ENCODE measurements at places on chromosomes 4 and X.
A peak's percentile ranks its signal among the peaks of the same experiment; 100 is the strongest.

DNA sequence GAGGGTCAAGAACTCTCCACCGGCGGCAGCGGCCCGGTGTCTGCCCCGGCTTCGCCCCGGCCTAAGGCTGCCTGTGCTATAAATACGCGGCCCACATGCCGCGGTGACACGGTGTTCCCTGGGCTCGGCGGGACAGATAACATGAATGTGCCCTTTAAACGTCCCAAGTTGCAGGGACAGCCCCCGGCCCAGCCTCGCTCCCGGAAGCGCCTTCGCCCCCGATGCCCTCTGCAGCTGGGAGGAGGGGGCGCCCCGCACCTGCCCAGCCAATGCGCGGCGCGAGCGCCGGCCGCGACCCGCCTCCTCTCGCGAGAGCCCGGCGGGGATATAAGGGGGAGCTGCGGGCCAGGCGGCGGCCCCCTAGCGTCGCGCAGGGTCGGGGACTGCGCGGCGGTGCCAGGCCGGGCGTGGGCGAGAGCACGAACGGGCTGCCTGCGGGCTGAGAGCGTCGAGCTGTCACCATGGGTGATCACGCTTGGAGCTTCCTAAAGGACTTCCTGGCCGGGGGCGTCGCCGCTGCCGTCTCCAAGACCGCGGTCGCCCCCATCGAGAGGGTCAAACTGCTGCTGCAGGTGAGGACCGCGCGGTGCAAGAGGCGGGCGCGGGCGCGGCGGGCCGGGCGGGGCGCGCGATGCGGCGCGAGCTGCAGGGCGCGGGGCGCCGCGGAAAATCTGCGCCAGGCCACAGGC, at the start of gene SLC25A4:
Gene SLC25A4, plus strand, starts transcription at position 355 of the 689 bp plus-strand sequence. Its CDS starts 107 bp downstream, at position 462.
- peak; percentile 90 for DNase-seq

DNA sequence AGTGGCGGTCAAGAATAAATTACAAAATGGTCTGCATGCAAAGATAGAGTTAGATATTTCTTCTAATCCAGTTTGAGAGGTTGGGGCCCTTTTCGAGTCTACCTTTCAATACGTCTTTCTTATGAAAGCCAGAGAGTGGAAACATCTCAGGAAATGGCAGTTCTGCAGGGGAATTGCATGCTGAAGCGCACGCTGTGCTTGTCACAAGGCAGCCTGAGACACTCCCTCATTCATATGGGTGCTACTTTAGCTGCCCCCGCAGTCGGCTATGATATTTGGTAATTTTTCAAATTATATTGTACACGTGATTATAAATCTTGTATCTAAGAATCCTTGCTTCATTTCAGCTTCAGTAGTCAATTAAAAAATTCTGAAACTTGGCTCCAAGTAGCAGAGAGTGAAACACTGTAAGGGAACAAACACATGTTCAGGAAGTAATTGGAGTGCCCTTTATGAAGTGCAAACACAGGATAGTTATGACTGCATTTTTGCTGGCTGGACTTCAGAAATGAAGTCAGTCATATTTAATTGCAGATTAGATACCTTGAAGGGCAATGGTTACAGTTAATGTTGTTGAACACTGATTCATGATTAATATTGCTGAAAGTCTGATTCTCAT, 145.5 kb upstream of the NAP1L5 start:
- DNase-seq, result no peak

GRCh38 chr4:26212528-26212927, 108.3 kb upstream of the RBPJ start:
- no peak for DNase-seq

GRCh38 chr4:69849969-69850368, 10.0 kb downstream of the SULT1E1 start:
- no peak for DNase-seq

- no peak for DNase-seq
These were observed 79.4 kb downstream of the FAM193A start for GRCh38 chr4:2615821-2616220.

DNA sequence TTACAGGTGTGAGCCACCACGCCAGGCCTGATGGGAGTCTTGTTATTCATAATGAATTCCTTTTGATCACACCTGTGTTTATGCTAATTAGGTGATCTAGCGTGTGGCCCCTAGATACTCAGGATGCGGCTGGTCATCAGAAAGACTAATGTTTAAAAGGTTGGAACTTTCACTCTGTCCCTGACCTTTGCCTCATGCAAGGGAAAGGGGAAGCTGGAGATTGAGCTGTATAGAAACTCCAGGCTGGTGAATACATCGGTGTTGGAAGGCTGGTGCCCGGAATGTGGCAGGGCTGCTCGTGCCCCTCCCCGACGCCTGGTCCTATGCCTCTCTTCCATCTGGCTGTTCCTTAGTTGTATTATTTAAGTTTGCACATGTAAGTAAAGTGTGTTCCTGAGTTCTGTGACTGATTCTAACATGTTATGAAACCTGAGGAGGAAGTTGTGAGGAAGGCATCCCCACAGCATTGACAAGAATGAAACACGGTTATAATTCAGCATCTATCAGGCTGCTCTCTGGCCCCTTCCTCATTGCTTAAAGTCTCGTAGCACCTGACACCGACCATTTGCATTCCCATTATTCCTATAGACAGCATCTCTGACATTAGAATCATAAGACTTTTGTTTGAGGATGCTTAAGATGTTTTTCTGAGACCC, 28.9 kb downstream of the CASP3 start:
- no peak for DNase-seq

DNA sequence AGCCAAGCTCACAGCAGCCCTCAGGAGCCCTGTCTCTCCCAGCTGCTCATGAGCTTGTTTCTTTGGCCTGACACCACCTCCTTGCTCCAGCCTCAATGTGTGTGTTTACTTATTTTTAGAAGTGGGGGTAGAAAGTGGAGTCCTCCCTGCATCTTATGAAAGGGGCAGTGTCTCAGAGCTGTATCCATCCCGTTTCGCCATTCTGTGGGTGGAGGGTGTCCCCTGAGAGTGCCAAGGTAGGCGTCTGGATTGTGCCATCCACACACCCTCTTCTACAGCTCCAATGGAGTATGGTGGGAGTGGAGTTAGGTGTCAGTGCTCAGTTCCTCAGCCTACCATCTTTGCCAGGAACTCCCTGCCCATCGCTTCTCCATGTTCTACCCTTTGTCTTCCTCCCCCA, 8.3 kb downstream of the SPON2 start:
- DNase-seq, result no peak

- DNase-seq, result no peak
These were observed 10.4 kb upstream of the SEPTIN11 start for GRCh38 chr4:76939184-76939583.
